Activated CD8-positive, alpha-beta memory T cell treated with anti-CD3 and anti-CD28 coated beads, Interleukin-2, amount 10 ng/mL, durations not matched to agents 7 days and 5 days (primary cell): ENCODE measurements at places on chromosomes 16 and 17. TPM values are rescaled to one million over a fixed set of nuclear protein-coding genes. Genes with fewer than 3 reads are reported as not detected.

- no peaks in the 10 kb centered on the region for H3K4me1 ChIP-seq
- H3K27ac ChIP-seq: no peak overlapping the region
- H3K27me3 ChIP-seq: peaks cover 66% of the 10 kb centered on the region
- no peak for DNase-seq
Observed at GRCh38 chr17:900336-900934, 79.1 kb downstream of the NXN start.

- H3K4me3 ChIP-seq: no peak overlapping the region
- H3K27ac ChIP-seq: peak overlapping the region; percentile 27
- H3K36me3 ChIP-seq: peaks cover 46% of the 10 kb centered on the region
- H3K27me3 ChIP-seq: no peaks in the 10 kb centered on the region
Observed at GRCh38 chr17:7677388-7678067, 9.8 kb downstream of the TP53 start.

DNA sequence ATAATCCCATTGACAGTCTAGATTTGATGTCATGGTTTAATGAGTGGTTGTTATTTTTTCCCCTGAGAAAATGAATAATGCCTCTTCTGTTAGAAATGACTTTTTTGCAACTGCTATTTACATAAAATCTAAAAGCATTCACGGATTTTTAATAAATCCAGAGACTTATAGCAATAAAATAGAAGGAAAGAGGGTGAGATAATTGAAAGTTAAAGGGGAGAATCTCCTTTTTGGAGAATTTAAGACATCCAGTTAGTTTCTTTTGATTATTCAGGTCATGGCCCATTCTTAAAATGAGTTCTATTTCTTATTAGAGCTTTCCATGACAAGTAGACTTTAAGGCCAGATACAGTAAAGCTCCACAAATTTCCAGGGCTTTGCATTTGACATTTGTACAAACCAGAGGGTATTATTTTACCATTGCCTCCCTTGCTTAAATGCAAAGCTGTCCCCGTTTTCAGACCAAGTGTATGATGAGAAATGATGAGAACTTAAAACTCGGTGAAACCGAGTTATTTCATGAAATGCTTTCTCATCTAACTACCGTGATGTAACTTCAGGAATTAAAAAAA lies 789.0 kb upstream of the SOX9 start:
- H3K36me3 ChIP-seq: no peaks in the 10 kb centered on the region
- no peak overlapping the region for H3K4me3 ChIP-seq
- H3K4me1 ChIP-seq: no peaks in the 10 kb centered on the region
- H3K27me3 ChIP-seq: no peaks in the 10 kb centered on the region
- DNase-seq: no peak

CBX2 gene
- 6.8 TPM for total RNA-seq

TAC4 gene
- not detected for total RNA-seq
